ENCODE measurements at places on chromosomes 13 and 19.
A peak's percentile ranks its signal among the peaks of the same experiment; 100 is the strongest.

DNA sequence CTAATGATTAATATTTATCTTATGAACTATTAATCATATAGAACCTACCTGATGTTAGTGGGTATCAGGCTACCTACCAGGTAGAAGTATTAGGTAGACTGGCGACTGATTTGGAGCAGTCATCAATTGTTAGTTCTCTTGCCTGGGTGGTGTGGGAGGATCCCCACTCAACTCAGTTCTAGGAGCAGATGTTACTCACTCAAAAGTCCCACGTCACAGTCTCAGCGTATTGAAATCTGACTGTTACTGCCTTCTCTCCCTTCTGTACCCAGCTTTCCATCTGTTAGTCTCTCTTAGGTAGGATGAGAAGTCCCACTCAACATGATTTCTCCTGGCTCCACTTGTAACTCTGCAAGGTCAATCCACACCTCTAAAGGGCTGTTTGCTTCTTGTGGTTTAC is 102.7 kb downstream of the OLFM4 start:
- no peak for DNase-seq

DNA sequence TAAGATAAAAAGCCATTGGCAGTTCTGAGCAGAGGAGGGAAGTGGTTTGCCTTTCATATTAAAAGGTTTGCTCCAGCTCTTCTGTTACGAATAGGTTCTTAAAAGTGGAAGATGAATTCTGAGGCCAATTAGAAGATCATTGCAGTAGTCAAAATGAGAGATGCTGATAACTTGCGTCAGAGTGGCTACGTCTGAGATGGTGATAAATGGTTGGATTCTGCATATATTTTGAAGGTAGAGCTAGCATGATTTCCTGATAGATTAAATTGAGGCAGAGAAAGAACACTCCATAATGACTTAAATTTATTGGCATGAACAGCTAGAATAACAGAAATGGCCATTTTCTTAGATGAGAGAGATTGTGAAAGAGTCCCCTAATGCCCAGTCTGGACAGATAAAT is 652.6 kb downstream of the DACH1 start:
- DNase-seq, result no peak

- DNase-seq, result no peak
Measured at GRCh38 chr19:34306213-34306661, 51.9 kb downstream of the GARRE1 start.

- DNase-seq, result no peak
Measured at GRCh38 chr19:16476401-16476800, 4.6 kb upstream of the EPS15L1 start.

GRCh38 chr13:86945584-86945983 is 725.6 kb upstream of the SLITRK5 start:
- DNase-seq, result no peak

DNA sequence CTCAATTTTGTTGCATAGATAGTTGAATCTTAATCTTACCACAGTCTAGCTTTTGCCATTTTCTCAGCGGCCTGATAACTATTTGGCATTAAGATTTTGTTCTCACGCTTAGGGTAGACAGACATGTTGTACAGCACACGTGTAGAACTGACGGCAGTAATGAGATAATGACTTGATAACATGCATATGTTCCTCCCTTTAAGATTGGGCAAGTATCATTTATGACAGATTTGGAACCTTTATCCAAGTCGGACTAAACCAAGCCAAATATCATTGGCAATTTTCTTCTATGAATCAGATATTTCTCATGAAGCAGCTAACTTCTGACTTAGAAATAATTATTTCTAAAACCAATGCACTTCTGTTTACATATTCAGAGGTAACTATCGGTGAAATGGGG is 205.5 kb downstream of the NDFIP2 start:
- DNase-seq, result no peak

DNA sequence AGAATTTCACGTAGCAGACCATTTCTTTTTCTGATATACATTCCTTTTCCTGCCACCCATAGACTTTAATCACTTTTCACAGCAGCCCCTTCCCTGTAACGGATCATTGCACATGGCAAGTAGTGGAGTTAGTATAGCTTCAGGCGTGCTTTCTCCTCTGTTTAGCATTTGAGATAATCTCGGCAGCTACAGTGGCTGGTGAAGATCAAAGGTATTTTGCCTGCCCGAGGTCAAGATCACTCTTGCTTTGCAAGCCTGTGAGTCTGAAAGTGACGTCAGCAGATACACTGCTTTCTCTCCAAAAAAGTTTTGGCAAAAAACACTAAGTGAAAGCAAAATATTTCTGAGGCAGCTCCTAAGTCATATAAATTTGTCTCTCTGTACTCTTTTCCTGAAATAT is 260.0 kb downstream of the NDFIP2 start:
- DNase-seq, result no peak

- no peak for DNase-seq
Measured at GRCh38 chr19:19459707-19460251, 54.3 kb downstream of the GATAD2A start.

DNA sequence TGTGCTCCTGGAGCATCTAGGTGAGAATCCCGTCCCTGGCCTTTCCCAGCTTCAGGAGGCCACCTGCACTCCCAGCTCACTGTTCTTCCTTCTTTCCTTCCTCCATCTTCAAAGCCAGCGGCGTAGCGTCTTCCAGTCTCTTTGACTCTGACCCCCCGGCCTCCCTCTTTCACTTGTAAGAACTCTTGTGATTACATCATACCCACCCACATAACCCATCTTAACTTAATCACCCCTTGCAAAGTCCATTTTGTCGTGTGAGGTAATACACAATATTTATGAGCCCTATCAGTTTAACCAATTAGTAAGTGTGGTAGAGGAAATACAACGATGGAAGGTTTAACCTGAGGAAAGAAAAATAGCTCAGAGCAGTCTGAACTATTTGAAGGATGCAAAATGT is 4.6 kb upstream of the CDC16 start:
- no peak for DNase-seq

- no peak for DNase-seq
Measured at GRCh38 chr19:44737238-44738071, 11.1 kb upstream of the BCL3 start.

GRCh38 chr13:51800486-51800885 is 3.5 kb downstream of the DHRS12 start:
- no peak for DNase-seq

- DNase-seq, result no peak
Measured at GRCh38 chr19:23254141-23254910, 4.1 kb upstream of the ZNF724 start.

DNA sequence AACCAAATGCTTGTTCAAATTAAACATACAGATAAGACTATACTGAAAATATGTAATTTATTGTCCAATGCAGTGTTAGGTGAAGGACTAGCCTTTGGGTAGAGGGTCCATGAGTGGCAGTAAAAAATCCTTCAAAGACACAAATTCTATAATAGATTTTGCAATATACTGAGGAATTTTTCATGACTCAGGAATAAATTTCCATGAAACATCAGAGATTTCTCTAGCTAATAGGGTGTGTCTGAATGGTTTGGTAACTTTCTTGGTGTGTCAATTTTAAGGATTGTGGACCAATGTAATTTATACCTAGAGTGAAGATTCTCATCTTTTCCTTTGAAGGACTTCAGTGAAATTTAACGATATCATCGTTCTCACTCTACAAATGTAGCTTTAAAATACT is 546.7 kb downstream of the SLITRK5 start:
- no peak for DNase-seq

DNA sequence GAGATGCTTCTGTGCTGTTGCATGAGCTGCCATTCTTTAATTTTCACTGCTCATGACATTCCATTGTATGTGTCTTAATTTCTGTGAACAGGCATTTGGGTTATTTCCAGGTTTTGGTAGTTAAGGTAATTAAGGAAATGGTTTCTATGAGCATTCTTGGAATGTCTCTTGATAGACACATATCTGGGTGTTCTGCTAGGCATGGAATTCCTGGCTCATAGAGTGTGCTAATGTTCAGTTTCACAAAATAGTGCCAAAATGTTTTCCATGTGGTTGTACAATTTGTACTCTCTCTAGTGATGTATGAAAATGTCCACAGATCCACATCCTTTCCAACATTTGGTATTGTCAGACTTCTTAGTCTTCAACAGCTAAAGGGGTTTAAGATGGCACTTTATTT is 680.9 kb upstream of the SGCG start:
- no peak for DNase-seq

DNA sequence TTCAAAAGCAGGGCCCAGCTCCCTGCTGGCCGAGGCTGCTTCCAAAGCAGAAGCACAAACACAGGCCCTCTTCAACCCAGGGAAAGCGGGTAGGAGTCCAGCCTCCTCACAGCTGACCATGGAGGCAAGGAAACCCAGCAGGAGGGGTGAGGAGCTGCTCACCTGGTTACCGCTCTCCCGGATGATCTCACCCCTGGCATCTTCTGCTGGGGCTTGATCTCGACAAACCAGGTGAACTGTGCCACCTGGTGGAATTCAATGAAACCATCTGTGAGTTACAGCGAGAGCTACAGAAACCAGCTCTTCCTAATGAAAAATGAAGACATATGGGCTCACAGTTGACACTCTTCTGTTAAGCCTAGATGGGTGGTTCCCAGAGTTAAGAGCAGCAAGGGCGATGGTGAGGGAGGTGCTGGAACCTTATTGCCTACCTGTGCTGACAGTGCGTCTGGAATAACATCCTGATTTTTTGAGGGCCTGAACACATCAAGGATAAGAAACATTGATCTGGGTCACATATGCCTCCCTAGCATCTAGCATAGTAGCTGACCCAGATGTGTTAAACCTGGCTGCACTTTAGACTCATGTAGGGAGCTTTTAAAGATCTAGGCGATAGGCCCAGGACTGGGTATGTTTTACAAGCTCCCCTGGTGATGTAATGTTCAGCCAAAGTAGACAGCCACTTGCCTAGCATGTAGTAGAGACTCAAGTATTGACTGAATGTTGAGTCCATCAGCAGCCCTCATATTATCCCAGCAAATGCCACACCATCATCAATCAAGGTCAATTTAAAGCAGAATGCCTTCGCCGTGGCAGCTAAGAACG is 6.1 kb downstream of the DHRS12 start:
- peak; percentile 57 for DNase-seq

GRCh38 chr19:57675881-57676280 is 5.9 kb upstream of the ZNF551 start:
- no peak for DNase-seq

GRCh38 chr19:45660636-45661035 is 7.4 kb upstream of the GIPR start:
- no peak for DNase-seq

GRCh38 chr19:11685676-11686650 is 52.8 kb downstream of the ZNF823 start:
- DNase-seq, result no peak

- DNase-seq, result no peak
Measured at GRCh38 chr19:46958532-46958931, 61.1 kb upstream of the NPAS1 start.

- DNase-seq, result no peak
Measured at GRCh38 chr19:7547159-7547558, 11.6 kb downstream of the PNPLA6 start.
